Amygdala (tissue), 56 donors: ENCODE measurements at places on chromosomes 1 and 21.
A peak's percentile ranks its signal among the peaks of the same experiment; 100 is the strongest.

GRCh38 chr1:240423246-240423924, 188.6 kb downstream of the GREM2 start:
- DNase-seq = no peak

GRCh38 chr1:203495845-203496244, 1.9 kb downstream of the OPTC start:
- DNase-seq = no peak

GRCh38 chr1:40004857-40005256, 35.7 kb upstream of the CAP1 start:
- no peak for DNase-seq

DNA sequence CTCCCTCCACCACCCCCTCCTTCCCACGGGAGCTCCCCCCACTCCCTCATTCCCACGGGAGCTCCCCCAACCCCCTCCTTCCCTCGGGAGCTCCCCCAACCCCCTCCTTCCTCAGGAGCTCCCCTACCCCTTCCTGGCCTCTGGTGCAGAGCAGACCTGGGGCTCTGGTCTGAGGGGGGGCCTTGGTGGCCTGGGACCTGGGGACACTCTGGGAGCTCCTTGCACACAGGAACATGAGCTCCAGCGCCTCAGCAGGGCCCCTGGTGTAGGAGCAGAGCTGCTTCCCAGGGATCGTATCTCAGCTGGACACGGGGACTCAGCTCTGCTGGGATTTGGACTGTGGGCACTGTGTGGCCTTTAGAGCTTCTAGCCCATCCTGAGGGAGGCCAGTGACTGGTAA, 19.7 kb upstream of the PRSS38 start:
- no peak for DNase-seq

DNA sequence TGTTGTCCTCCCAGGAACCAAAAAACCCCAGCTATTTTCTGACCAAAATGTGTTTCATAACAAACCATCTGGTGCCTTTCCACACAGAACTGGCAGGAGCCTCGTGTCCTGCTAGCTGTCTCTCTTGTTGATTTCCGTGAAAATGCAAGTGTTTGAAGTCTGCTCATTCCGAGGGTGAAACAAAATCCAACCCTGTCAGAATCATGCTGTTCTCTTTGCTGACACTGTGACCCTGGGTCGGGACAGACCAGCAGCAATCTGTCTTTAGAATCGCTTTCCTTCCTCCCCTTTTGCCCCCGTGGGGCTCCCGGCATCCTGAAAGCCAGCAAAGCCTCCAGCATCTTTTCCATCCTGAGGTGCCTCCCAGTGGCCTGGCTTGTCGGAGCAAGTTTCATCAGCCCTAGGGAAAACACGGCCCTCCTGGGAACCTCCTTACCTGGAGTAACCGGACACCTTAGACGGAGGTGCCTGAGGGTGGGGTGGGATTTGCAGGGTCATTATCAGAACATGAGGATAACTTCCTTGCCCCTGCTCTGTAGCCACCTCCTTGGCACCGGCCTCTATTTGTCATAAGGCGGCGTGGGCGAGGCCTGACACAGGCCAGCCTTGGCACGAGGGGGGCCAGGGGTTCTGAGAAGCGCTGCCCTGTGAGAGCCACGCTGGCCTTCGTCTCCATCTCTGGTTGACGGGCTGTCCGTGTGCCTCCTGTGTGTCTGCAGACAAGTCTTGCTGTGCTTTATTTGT, 24.9 kb downstream of the LDLRAP1 start:
- peak; percentile 19 for DNase-seq

DNA sequence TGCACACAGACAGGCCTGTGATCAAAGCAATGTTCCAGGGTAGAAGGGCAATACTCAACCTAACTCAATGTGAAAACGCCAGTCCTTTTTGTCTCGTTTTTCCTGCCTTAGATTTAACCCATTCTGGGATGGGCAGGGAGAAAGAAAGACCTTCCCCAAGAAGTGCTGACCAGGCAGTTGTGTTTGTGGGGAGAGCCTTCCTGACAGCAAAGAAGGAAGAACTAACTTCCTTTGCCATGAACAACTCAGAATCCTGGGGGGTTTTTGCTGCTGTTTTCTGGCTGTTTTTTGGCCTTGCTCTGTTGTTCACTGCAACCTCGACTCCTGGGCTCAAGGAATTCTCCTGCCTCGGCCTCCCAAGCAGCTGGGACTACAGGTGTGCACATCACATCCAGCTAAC, 112.0 kb upstream of the RAB4A start:
- no peak for DNase-seq

DNA sequence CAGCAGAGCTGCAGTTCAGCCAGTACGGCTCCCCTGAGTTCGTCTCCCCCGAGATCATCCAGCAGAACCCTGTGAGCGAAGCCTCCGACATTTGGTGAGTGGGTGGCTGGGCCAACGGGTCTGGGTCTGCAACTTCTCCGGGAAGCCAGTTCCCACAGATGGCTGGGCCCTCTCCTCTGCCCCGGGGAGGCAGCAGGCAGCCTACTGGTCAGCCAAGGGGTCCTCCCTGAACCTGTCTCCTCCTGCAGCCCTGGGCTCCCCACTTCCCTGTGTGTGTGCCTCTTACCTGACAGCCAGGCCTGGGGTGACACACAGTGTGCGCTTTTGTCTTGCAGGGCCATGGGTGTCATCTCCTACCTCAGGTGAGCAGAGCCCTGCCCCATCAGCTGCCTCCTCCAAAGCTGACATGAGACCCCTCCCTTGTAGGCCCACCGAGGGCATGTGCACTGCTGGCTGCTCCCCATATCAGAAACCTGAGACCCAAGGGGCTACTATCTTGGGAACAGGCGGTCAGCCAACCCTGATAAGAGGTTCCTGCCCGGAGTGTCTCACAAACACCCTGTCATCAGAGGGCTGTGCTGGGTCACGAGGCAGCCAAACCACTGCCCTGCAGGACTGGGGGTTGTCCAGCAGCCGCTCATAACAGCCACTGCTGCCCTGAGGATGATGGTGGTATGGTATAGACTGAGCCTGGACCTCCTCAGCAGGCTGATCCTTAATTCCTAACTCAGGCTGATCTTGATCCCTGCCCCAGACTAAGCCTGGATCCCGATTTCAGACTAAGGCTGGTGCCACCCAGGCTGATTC, 37.6 kb downstream of the TRIM11 start:
- DNase-seq = no peak

- DNase-seq = no peak
These were observed 168.5 kb upstream of the AJAP1 start for GRCh38 chr1:4485878-4486277.

DNA sequence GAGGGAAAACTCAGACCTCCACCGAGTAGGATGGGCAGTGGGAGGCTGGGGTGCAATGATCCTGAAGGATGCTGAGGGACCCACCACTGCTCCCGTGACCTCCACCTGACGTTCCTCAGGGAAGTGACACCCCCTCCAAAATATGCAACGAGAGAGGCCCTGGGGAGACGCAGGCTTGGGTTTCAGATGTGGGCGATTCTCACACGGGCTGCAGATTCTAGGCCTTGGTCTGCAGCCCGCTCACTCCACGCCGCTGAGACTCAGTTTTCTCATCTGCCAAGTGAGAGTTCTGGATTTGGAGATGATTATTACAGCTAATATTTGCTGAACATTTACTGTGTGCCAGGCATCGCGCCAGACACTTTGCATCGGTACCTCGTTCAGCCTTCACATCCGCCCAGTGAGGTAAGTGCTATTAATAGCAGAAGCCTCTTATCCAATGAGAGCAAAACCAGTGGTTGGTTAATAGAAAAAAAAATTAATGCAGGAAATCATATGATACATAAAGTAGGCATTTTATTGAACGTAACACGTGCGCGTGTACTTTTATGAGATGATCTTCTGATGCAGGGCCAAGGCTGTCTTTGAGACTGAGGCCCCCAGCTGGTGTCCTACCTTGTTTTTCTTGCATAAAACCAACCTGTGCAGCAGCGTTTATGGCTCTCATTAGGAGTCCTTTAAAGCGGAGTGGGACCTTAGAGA, 102.0 kb upstream of the RUNX3 start:
- no peak for DNase-seq

DNA sequence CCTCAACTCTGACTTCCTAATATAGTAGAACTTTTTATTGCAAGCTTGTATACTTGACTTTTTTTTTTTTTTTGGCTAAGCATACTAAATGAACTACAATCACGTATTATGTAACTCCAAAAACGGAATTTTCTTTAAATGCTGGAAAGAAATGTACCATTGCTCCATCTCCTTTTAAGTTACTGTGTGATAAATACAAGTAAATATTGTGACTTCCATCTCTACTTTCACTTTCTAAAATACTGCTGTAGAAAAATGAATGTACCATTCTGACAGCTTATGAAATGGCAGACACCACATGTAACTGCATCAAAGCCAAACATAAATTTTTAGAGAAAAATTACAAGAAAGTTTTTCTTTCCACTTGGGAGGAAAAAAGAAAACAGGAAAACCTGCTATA, 54.7 kb downstream of the ASH1L start:
- no peak for DNase-seq

- DNase-seq = no peak
These were observed 9.5 kb upstream of the ACOT11 start for GRCh38 chr1:54538538-54538937.
